ENCODE measurements at places on chromosomes 5 and 9. TPM values are rescaled to one million over a fixed set of nuclear protein-coding genes. Genes with fewer than 3 reads are reported as not detected.

Gene CARTPT
- polyA plus RNA-seq: not detected

Gene C5orf52
- not detected for polyA plus RNA-seq

Gene CATSPER3
- polyA plus RNA-seq: 0.37 TPM

Gene FGF1
- polyA plus RNA-seq: 0.24 TPM

Gene OR1J2
- not detected for polyA plus RNA-seq

Gene PLAC8L1
- 0.28 TPM for polyA plus RNA-seq

Gene PDLIM4
- 0.45 TPM for polyA plus RNA-seq

Gene PRR16
- 0.22 TPM for polyA plus RNA-seq

Gene PCDHB7
- 0.21 TPM for polyA plus RNA-seq

Gene ZBED3
- polyA plus RNA-seq: 5.2 TPM

Gene MOCS2
- 58.5 TPM for polyA plus RNA-seq

Gene ANKRD18B
- not detected for polyA plus RNA-seq

Gene SPATA31A3
- not detected for polyA plus RNA-seq

Gene APBA1
- 2.8 TPM for polyA plus RNA-seq

Gene GARIN3
- polyA plus RNA-seq: not detected

Gene BTNL8
- 0.49 TPM for polyA plus RNA-seq

Gene TRIP13
- 0.67 TPM for polyA plus RNA-seq

Gene NEURL1B
- polyA plus RNA-seq: 1.5 TPM

Gene SCGB3A1
- 1.5 TPM for polyA plus RNA-seq

Gene NEUROG1
- polyA plus RNA-seq: not detected

Gene ZDHHC11
- 0.99 TPM for polyA plus RNA-seq

Gene ECM2
- polyA plus RNA-seq: 11.6 TPM

Gene ACTBL2
- polyA plus RNA-seq: not detected

Gene TRMO
- polyA plus RNA-seq: 9.5 TPM

Gene LRRTM2
- 0.71 TPM for polyA plus RNA-seq

Gene CACNA1B
- not detected for polyA plus RNA-seq

Gene MBLAC2
- polyA plus RNA-seq: 2.6 TPM

Gene FOXD4L5
- not detected for polyA plus RNA-seq

Gene ENTPD2
- 0.40 TPM for polyA plus RNA-seq

Gene TLN1
- polyA plus RNA-seq: 24.5 TPM

Gene IQGAP2
- 112 TPM for polyA plus RNA-seq

Gene C5orf46
- polyA plus RNA-seq: not detected

Gene HTR4
- 0.19 TPM for polyA plus RNA-seq

Gene SPINK1
- polyA plus RNA-seq: 179 TPM

Gene CCDC192
- polyA plus RNA-seq: not detected

Gene DMRT1
- not detected for polyA plus RNA-seq

Gene SMIM23
- polyA plus RNA-seq: not detected

Gene CNTFR
- 1.9 TPM for polyA plus RNA-seq

Gene RGMB
- 3.0 TPM for polyA plus RNA-seq

Gene GABRP
- polyA plus RNA-seq: not detected

Gene SHOC1
- not detected for polyA plus RNA-seq

Gene PPP3R2
- not detected for polyA plus RNA-seq

Gene ANKRD18A
- 0.05 TPM for polyA plus RNA-seq

Gene ADAMTS19
- not detected for polyA plus RNA-seq

Gene SKP1
- polyA plus RNA-seq: 407 TPM

Gene ROR2
- 0.13 TPM for polyA plus RNA-seq

Gene LCN15
- polyA plus RNA-seq: not detected

Gene IL5
- polyA plus RNA-seq: not detected

Gene GDA
- 24.4 TPM for polyA plus RNA-seq

Gene HMMR
- polyA plus RNA-seq: 3.7 TPM

Gene SKIC3
- polyA plus RNA-seq: 13.4 TPM
